Stimulated activated CD4-positive, alpha-beta T cell treated with anti-CD3 and anti-CD28 coated beads, Interleukin-12 subunit alpha, Interleukin-12 subunit beta, amount 100 ng/mL, for 24 hours (primary cell): ENCODE measurements at places on chromosomes 5 and 9.

DNA sequence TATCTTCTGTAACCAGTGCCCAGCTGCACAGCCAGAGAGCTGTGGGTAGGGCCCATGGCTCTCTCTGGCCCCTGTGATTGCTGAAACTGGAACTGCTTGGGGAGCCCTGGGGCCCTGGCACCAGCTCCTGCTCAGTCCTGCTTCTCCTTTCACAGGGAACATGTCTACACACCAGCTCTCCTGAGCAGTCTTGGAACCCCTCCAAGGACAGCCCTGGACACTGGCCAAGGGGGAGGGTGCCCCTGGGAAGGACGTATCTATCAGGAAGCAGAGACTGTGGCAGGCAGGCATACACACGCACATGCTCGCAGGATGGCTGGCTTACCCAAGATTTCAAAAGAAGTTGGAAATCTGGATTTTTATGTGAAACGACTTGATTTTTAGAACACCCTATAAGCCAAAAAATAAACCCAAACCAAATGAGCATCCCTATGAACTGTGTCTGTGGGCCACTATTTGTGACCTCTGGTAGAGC lies 8.8 kb upstream of the TRAF1 start:
- DNase-seq, result no peak

GRCh38 chr9:127546125-127546832 lies 65.8 kb upstream of the STXBP1 start:
- no peak for DNase-seq

GRCh38 chr5:154740483-154740882 lies 14.7 kb upstream of the LARP1 start:
- no peak for DNase-seq

DNA sequence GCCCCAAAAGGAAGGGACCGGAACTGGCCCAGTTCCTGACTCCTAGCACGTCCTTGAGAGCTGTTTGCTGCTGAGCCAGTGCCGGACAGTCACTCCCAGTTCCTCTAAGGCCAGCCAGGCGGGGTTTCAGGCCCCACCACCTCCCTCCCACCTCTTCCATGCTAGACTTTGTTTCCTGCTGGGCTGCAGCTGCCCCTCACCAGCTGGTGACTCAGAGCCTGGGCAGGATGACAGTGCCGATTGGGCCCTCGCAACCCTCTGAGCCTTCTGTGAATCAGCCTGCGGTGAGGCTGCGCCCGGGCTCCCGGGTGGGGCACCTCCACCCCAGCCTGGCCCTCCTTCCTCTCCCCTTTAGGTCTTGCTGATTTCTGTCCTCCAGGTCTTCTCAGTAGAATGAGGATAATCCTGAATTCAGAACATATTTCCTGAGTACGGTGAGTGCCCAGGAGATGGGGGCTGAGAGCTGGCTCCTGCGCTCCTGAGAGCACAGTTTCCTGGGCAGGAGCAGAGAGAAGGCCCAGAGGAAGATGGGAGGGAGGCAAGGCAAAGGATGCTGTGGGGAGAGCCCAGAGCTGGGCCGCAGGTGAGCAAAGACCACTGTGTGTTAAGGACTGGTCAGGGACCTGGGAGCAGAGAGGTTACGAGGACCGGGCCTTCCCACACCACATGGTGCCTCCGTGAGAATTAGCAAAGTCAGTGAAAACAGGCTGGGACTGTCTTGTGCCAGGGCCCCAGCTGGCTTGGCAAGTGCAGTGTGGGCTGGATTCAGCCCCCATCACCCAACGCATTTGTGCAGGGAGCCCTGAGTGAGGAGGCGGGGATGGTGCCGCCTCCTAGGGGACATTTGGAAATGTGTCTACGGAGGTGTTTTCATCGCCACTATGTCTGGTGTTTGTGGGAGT lies 32.9 kb upstream of the STXBP1 start:
- peak; percentile 62 for DNase-seq

DNA sequence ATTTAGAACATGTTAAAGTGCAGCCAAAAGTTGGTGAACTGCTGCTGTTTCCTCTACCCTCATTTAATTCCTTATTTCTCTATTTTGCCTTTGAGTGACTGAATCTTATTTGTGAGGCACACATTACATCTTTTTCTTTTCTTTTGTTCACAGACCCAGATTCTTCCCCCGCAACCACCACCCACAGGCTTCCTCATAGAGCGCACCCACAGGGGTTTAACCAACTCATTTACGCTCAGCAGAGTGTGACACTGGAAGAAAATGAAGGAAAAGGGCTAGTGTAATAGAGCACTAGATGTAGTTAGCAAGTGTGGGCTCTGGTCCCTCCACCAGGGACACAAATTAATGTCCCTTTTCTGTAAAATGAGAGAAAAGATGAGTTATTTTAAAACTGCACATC lies 200.7 kb downstream of the PARP8 start:
- no peak for DNase-seq

GRCh38 chr9:97425336-97425972 lies 13.6 kb downstream of the TDRD7 start:
- no peak for DNase-seq
